ENCODE measurements at places on chromosomes 12 and 14.

DNA sequence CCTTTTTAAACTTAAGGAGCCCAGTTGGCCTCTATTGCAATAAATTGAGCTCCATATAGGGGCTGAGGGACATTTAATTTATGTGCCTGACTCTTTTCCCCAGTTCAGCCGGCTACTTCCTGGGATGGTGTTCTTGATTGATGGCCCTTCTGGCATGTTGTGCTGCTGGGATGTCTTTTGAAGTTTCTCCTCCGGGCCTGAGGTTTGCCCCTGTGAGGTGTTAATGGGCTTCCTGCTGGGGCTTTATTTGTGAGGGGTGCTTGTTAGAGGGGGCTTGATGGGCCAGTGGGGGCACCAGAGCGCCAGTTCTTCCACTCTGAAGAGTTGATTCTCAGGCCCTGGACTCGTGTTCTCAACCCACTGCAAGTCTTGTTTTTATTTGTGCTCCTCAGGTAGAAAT, 69.6 kb downstream of the CHST11 start:
- no peaks in the 10 kb centered on the region for H3K4me1 ChIP-seq
- no peak for DNase-seq
- H3K27ac ChIP-seq, result no peak overlapping the region
- H3K27me3 ChIP-seq, result no peaks in the 10 kb centered on the region

- H3K4me3 ChIP-seq, result peak overlapping the region; percentile 21
- no peaks in the 10 kb centered on the region for H3K36me3 ChIP-seq
- H3K4me1 ChIP-seq, result no peaks in the 10 kb centered on the region
- no peaks in the 10 kb centered on the region for H3K27me3 ChIP-seq
- H3K27ac ChIP-seq, result no peak overlapping the region
These were observed 77.6 kb upstream of the PRKD1 start for GRCh38 chr14:30005114-30005808.

GRCh38 chr12:120674097-120674636, 12.8 kb upstream of the MLEC start:
- H3K4me1 ChIP-seq, result peaks cover 2% of the 10 kb centered on the region
- no peaks in the 10 kb centered on the region for H3K27me3 ChIP-seq
- no peak for DNase-seq
- no peak overlapping the region for H3K4me3 ChIP-seq
- no peak overlapping the region for H3K27ac ChIP-seq

DNA sequence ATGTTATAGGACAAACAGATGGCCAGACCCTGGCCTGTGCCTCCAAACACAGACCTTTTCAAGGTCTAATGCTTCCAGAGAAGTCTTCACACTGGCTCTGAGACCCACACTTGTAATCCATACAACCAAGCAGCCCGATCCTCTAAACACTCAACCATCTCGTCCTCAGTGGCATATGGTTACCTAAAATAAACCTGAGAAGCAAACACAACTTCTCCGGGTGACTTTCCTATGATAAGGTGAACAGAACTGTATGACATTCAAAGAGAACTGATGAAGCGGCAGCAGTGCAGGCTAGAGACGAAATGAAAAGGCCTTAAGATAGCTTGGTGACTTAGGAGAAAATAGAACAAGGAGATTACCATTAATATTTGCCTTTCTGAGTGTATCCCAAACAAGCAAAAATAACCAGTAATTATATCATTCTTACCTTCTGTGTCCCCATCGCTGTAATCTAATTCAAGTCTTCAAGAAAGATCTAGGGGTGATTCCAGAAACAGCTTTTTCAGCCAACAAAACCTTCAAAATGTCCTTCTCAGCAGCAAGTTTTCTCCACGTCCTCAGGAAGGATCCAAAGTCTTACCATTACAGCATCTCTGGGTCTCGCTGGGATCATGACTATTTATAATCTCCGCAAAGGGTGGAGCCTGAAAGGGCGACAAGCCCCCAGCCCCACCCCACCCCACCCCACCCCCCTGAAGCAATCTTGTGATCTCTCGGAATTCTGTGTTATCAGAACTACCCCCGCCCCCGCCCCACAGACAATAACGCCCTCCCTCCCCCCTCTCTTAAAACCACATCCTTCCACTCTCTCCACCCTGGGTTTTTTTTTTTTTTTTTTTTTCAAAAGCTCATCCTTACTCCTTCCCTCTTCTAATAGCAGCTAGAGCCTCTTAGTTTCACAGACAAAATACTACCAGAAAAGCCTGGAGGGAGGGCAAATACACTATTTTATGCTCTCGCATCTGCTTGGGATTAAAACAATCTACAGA, at the start of gene SLC2A3:
Gene SLC2A3, minus strand, starts transcription at position 598 of the 992 bp plus-strand sequence. Its CDS starts 153 bp downstream, at position 445.
- peak within 1 kb of the TSS; percentile 71 for H3K4me3 ChIP-seq
- H3K27me3 ChIP-seq, result no peaks in the 10 kb centered on the region
- peak within 1 kb of the TSS; percentile 78 for H3K27ac ChIP-seq
- peaks cover 12% of the 10 kb centered on the region for H3K36me3 ChIP-seq
- no peak for DNase-seq

- no peak overlapping the region for H3K4me3 ChIP-seq
- H3K27ac ChIP-seq, result no peak overlapping the region
- peaks cover 7% of the 10 kb centered on the region for H3K36me3 ChIP-seq
- DNase-seq, result no peak
These were observed 57.4 kb downstream of the ATP2B1 start for GRCh38 chr12:89651192-89651591.

- H3K27me3 ChIP-seq, result no peaks in the 10 kb centered on the region
- no peak for DNase-seq
- no peak overlapping the region for H3K4me3 ChIP-seq
- no peak overlapping the region for H3K27ac ChIP-seq
These were observed 358.8 kb downstream of the GLT1D1 start for GRCh38 chr12:129211862-129212630.
